ENCODE measurements at places on chromosomes 7 and 10.
A peak's percentile ranks its signal among the peaks of the same experiment; 100 is the strongest.

DNA sequence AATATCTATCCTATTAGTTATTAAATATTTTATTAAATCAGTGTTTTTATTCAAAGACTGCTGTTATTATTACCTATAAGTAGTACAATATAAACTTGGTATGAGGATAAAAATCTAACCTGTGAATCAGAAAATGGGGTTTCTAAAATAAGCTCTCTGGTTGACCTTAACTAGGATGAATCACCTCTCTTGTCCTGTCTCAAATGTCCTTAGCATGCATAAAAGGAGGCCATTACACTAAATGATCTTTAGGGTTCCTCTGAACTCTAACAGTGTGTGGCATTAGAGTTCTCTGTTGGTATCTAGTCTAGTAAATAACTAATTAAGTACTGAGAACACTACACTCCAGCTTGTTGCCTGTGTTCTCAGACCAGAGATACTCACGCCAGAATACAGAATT, 143.1 kb upstream of the LRRTM3 start:
- no peak for DNase-seq

GRCh38 chr7:54711900-54712595, 47.0 kb downstream of the SEC61G start:
- DNase-seq = no peak

DNA sequence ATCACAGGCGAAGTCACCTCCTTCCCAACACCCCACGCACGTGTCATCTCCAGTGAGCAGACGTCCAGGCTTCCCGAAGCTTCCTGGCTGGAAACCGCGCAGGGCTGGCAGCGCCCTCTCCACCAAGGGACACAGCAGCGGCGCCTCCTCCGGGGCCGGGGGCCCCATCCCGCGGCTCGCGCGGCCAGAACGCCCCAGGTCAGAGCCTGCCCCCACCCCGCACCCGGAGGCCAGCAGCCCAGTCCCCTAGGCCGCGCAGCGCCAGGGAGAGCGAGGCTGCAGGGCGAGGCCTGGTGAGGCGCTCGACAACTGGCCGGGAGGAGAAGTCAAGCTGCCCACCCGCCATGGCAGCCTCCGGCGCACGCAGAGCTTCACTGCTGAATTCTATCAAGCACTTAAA, 247.0 kb downstream of the SEMA3D start:
- no peak for DNase-seq

- no peak for DNase-seq
Observed at GRCh38 chr7:128781851-128782250, 6.3 kb upstream of the OPN1SW start.

- DNase-seq = peak; percentile 79
Observed at GRCh38 chr10:17430647-17431355, 23.6 kb downstream of the ST8SIA6 start.

- DNase-seq = no peak
Observed at GRCh38 chr7:106866298-106867281, 1.5 kb downstream of the PIK3CG start.

DNA sequence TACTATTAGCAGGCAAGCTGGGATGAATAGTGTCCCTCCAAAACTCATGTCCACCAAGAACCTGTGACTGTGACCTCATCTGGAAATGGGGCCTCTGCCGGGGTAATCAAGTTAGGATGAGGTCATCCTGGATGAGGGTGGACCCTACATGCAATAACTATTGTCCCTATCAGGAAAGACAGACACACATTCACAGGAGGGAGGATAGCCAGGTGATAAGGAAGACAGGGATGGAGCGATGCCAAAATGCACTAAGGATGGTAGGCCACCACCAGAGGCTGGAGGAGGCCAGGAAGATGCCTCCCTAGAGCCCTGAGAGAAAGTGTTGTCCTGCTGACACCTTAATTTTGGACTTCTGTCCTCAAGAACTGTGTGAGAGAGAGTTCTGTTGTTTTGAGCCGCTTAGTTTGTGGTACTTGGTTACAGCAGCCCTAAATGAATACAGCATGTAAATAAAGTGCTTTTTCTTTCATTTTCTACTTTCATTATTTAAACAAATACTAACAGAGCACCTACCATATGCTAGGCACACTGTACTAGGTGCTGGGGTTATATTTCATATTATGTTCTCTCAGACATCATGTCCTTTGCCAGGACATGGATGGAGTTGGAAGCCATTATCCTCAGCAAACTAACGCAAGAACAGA, 111.9 kb downstream of the USP6NL start:
- DNase-seq = no peak

- no peak for DNase-seq
Observed at GRCh38 chr10:28246023-28246422, 56.8 kb downstream of the MPP7 start.

GRCh38 chr7:131012477-131013031, 278.5 kb upstream of the KLF14 start:
- DNase-seq = no peak

- no peak for DNase-seq
Observed at GRCh38 chr7:28998105-28998504, 40.0 kb upstream of the TRIL start.

DNA sequence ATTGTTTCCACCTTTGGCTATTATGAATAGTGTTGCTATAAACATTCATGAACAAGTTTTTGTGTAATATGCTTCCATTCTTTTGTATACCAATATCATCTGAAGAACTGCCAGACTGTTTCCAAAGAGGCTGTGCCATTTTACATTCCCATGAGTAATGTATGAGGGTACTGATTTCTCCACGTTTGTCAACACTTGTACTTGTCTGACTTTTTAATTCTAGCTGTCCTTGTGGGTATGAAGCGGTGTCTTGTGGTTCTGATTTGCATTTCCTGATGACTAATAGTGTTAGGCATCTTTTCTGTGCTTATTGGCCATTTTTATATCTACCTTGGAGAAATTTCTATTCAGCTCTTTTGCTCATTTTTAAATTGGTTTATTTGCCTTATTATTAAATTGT, 52.8 kb downstream of the LSMEM1 start:
- no peak for DNase-seq

GRCh38 chr7:116028787-116029186, 1.8 kb downstream of the TFEC start:
- DNase-seq = no peak

- no peak for DNase-seq
Observed at GRCh38 chr7:107277331-107277730, 108.5 kb downstream of the HBP1 start.

DNA sequence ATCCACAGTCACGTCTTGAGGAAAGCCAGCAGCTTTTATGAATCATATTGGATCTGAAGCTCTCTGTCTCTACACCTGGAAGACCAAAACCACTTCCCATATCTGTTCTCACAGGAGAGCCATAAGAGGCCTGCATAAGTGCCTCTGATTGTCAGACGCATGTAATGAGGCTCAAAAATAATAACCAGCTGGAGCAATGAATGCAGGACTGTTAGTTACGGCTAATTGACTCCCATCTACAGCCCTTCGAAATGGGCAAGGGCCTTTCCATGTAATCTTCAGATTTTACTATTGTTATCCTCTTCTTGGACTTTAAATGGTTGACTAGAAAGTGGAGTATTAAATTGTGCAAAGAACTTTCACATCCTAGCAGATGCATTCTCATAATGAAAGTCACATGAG, 4.4 kb upstream of the SEMA3C start:
- no peak for DNase-seq

- no peak for DNase-seq
Observed at GRCh38 chr10:129533281-129533680, 66.2 kb downstream of the MGMT start.

- DNase-seq = peak; percentile 78
Observed at GRCh38 chr7:151782598-151783448, 94.1 kb downstream of the PRKAG2 start.

GRCh38 chr10:37819797-37820196, 37.6 kb downstream of the ZNF248 start:
- no peak for DNase-seq

DNA sequence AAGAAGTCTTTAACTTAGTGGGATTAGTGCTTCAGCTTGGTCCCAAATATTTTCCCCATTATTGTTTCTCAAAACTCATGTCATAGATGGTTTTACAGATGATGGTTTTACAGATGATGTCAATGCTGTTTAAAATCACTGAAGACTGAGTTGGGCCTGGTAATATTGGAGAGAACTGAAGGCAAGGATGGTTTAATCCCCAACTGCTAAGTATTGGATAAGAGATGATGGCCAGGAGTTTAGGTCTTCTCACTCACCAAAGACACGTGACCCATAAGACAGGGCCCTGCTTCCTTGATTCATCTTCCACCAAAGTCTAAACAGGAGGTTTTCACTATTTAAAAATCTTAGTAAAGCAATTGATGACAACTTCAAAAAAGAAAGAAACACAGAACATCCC, 56.3 kb downstream of the VWA2 start:
- no peak for DNase-seq

- DNase-seq = no peak
Observed at GRCh38 chr7:99943641-99944496, 14.4 kb upstream of the GJC3 start.

- peak; percentile 53 for DNase-seq
Observed at GRCh38 chr10:117684672-117685211, 142.2 kb downstream of the EMX2 start.

GRCh38 chr7:84612981-84613681, 418.5 kb upstream of the SEMA3A start:
- no peak for DNase-seq

GRCh38 chr10:21368022-21368582, 157.4 kb downstream of the SKIDA1 start:
- no peak for DNase-seq

DNA sequence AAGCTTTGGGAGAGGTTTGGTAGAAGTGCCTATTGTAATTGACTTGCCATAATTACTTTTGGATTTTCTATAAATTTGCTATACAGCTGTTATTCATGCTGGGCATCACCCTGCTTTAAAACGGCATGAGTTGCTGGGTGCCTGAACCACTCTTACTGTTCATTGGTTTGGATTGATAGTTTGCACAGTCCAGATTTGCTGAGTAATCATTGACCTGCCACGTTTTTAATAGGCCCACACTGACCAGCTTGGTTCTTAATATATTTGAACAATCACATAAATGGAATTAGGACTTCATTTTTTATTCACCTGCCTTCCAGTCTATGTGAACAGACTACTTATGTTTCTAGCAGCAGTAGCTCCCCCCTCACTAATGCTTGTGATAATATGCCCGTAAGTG, 630.8 kb downstream of the SDK1 start:
- no peak for DNase-seq

DNA sequence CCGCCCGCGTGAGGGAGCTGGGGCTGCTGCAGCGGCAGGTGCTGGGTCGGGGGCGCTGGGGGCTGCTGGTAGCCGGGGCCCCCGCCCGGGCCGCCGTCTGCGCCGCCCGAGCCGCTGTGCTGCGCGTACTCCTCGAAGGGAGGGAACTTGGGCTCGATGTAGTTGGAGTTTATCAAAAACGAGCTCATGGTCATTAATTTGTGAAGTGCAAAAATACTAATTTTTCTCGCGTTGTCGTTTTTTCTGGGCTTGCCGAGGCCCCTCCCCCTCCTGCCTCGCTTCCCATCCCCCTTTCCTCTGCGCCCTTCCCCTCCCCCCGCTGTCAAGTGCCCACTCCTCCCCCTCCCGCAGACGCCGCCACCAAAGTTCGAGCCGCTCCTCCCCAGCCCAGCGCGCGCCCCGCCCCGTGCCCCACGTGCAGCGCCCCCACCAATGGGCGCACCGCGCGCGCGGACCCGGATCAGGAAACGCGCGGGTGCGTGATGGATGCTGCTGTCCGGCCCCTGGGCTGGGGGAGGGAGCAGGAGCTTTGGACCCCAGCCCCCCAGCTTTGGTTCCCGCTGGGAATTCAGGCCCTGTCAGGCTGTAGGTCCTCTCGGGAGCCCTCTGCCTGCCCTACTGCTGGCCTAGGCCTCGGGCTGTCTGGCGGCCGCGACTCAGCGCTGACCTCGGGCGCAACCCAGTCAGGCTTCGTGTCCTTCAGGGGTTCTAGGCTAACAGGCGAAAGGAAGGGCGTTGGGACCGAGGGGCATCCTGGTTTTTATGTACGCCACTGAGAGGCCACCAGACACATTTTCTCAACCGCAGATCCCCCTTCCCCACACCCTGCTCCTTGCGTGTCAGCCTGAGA, at the start of gene HOXA4:
Gene HOXA4, minus strand, starts transcription at position 218 of the 850 bp plus-strand sequence. Its CDS starts 24 bp downstream, at position 194.
- DNase-seq = no peak

GRCh38 chr7:46178661-46179060, 257.6 kb upstream of the IGFBP3 start:
- DNase-seq = no peak

- DNase-seq = no peak
Observed at GRCh38 chr7:45919231-45919784, 1.8 kb downstream of the IGFBP3 start.

GRCh38 chr7:34162677-34163076, 257.3 kb downstream of the BMPER start:
- no peak for DNase-seq

DNA sequence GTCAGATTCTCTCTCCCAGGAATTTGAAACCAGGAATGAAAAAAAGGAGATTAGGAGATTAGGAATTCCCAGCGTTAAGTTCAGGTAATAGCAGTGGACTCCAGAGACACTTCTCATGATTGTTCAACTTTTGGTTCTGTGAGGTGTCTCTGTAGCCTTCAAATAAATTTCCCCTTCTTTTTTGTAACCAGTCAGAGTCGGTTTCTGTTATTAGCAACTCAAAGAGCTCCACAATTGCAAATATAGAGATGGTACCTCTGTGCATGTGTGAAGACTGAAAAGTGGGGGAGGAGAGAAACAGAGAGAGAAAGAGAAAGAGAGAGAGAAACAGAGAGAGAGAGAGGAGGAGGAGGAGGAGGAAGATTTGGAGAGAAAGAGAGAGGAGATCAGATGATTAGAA, 112.8 kb upstream of the STEAP1B start:
- no peak for DNase-seq

- no peak for DNase-seq
Observed at GRCh38 chr7:68488341-68489060, 1109.8 kb upstream of the AUTS2 start.

DNA sequence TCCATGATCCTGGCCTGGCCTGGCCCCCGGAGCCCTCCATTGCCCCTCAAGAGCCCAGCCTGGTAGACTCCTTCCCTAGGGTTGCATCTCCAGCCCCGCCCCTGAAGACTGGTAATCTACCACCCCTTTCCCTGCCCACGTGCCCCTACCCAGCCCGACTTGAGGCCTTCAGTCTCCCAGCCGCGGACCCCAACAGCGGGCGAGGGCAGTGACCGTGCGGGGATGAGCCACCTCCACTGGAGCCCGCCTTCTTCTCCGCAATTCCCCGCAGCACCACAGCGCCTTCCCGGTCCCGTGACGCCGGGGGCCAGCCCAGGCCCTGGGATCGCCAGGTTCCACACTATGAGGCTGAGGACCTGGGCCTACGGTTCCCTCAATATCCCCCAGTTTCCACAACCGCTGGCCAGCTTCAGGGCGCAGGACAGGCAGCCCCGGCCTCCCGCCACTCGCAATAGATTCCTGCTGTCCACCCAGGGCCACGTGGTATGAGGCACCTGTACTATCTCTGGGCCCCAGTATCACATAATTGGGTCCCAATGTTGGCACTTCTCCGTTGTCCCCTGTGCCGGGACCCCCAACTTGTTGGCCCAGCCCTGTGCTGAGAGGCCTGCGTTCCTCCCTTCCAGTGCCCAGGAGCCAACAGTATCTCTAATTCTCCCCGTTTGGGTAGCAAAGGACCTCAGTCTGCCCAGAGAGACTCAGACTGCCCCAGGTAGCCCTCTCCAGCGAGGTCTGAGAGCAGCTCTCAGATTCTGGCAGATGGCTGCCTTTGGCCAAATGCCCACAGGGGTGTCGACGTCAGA, 1.1 kb upstream of the GPRIN2 start:
- peak; percentile 17 for DNase-seq

GRCh38 chr7:32153006-32153405, 82.8 kb upstream of the PDE1C start:
- no peak for DNase-seq

Data from Calu3 (cell line).